Stimulated activated CD8-positive, alpha-beta memory T cell treated with anti-CD3 and anti-CD28 coated beads, Interleukin-2, amount 100 ng/mL, for 48 hours (primary cell): ENCODE measurements at places on chromosomes 5 and 9.

DNA sequence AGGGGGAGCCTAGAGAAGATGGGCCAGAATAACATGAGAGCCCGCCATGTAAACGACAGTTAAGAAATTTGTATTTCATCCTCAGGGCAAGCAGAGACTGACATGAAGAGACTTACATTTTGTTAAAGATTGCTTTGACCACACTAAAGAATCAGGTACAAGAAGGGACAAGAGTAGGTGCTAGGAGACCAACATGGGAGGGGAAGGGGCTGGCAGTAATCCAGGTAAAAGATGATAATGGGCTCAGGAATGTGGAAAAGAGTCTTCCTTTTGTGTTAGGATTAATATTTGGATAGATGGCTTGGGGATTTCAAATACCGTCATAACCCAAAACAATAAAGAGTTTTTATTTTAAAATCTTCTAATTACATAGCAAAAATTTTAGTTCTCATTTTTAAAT lies 137.3 kb downstream of the ZNF462 start:
- no peak for DNase-seq

DNA sequence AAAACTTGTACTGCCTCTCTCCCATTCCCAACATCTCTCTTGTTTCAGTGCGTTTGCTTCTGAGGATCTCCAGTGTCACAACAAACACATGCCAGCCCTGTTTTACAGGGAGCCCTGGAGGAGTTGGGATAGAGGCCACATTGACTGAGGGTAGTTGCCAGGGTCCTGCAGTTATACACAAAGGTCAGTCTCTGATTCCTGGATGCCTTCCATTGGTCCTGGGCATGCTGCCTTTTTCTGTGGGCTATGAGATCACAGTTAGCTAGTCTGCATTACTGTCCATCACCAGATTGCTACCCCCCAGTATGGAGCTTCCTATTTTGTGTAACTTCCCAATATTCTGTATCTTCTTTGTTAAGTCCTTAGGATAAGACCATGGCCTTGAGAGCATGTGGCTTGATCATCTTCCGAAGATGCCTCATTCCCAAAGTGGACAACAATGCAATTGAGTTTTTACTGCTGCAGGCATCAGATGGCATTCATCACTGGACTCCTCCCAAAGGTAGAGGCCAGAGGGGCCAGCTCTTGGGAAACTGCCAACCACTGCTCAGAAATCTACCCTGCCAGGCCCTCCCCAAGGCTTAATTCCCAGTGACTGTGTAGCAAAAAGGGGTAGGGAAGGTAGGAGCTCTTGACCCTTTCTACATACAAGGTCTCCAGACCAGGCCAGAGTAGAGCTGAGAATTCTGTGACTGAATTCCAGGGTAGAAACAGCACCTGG lies 9.5 kb downstream of the NUDT2 start:
- no peak for DNase-seq

DNA sequence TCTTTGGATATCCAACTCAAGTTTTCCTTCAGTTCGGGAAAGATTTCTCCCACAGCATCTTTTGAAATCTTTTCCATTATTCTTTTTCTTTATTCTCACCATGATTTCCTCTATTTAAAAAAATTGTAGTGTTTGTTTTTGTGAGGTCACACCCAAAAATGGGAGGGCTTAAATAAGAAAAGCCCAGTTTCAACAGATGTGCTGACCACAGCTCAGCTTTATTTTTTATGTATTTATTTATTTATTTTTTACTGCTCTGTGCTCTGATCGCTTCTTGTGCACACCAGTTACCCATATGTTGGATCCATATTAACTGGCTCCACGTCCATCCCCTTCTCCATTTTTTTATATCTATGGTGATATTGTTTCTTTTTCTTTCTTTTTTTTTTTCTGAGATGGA lies 20.3 kb downstream of the GFPT2 start:
- DNase-seq = no peak

- DNase-seq = no peak
These were observed 872 bp upstream of the SMIM3 start for GRCh38 chr5:150777685-150778084.

DNA sequence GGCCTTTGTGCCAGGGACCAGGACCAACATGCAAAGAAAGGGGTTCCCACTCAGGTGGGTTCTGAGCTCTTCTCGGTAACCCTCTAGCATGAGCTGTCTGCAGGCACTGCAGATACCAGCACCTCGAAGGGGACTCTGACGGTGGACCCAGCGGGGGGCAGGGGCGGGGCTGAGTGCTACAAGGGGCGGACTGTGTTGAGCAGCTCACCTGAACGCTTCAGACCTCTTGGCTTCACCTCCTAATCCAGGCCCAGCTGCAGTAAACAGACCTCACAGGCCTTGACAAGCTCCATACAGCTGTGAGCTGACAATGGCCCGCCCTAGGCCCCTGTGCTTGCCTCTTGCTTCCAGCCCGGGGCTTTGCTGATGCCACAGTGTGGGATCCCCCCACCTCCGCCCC lies 48.4 kb downstream of the C9orf50 start:
- DNase-seq = no peak

- DNase-seq = no peak
These were observed 5.2 kb downstream of the IL13 start for GRCh38 chr5:132662925-132663770.

- no peak for DNase-seq
These were observed 96.7 kb upstream of the RETREG1 start for GRCh38 chr5:16713386-16713928.

- no peak for DNase-seq
These were observed 215.4 kb downstream of the GLIS3 start for GRCh38 chr9:4084435-4084818.

- DNase-seq = no peak
These were observed 566.2 kb downstream of the BNC2 start for GRCh38 chr9:16304301-16304700.

GRCh38 chr5:71972777-71973473 lies 134.3 kb upstream of the MAP1B start:
- no peak for DNase-seq
